ENCODE measurements at places on chromosomes 7 and 10.
A peak's percentile ranks its signal among the peaks of the same experiment; 100 is the strongest.

DNA sequence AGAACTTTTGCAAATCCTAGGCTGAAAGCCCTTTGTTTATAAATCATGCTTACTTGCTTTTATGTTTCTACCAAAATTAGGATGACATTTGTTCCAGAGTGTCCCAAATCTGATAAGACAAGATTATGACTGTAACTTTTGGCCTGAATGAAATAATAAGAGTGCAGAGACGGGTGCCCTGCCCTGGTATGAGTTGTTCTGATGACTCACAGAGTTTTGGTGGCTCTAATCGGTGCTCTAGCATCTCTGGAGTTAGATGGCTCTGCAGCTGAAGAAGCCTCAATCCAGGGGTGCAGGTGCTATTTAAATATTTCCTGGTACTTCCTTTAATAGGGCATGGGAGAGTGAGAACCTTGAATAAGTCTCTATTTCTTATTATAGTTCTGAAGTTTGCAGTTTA, 102.2 kb upstream of the ELMO1 start:
- no peak for DNase-seq

DNA sequence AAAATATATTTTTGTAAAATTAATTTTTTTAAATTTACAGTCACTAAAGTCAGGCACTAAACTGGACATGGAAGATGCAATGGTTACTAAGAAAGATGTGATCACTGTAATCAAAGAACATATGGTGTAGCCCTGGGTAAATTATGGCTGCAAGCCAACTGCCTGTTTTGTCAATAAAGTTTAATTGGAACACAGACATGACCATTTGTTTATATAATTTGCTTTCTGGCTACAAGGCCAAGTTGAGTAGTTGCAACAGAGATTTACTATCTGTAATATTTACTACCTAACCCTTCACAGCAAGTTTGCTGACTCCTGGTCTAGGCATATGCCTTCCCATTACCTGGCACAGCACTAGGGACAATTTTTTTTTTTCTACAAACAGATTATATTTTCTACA, 448.9 kb downstream of the ADRA2A start:
- DNase-seq, result no peak

DNA sequence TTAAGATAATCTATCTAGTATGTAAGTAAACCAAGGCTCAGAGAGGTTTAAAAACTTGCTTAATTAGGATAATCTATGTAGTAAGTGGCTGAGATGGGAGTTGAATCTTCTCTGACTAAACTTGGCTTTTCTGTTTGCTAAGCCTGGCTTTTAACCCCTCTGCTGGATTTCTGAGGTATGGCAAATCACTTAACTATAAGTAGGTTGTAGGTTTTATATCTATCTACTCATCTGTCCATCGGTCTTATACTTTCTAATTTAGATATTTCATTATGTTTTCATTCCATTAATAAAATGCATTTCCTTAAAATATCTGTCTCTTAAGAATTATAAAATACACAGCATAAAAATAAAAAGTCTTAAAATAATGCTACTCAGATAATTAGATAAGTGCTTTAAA, 59.4 kb downstream of the ST7 start:
- DNase-seq, result peak; percentile 53

GRCh38 chr10:125161707-125162119, 1.4 kb upstream of the CTBP2 start:
- DNase-seq, result no peak

DNA sequence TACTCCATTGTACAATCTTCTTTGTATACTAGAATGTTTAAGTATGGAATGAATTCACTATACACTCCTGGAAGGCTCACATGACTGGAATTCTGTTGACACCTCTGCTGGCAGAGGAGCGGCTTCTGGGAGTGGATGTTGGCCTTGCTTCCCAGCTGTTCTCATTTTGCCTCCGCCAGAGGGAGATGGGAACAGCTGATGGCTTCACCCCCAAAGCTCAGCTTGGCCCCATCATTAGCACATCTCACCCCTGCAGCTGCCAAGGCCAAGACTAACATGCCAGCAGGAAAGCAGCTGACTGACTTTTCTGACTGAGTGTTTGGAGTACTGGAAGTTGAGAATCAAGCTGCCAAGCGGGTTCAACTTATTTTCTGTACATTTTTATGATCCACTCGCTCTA, 15.1 kb downstream of the ADAM12 start:
- no peak for DNase-seq

DNA sequence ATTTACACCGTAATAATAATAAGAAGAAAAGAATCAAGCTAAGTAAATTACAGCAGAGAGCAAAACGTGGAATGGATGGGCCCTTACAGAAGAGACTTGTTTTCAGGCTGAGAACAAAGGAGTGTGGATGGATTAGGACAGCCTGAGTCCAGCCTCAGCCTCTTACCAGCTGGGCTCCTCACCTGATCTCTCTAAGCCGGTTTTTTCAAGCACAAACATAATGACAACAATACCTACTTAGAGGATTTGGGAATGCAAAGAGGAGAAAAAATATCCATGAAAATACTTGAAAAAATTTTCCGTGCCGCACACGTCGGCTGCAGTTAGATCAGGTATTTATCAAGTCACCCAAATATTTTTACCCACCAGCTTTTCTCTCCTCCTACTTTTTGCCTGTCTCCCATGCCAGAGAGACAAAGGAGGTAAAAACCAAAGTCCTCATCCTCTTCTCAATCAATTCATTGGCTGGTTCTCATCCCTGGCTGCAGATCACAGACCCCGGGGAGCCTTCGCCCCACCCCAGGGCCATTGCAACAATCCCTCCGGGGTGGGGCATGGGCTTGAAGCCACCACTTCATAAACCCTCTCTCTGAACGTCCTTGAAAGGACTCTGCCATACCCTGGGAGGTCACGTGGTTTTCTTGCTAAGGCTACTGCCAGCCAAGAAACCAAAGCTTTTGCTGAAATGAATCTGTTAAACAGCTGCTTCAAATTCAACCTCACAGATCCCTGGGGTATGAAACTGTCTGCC, 29.7 kb upstream of the GTF2I start:
- peak; percentile 51 for DNase-seq
